ENCODE measurements at places on chromosomes 3 and 15.

DNA sequence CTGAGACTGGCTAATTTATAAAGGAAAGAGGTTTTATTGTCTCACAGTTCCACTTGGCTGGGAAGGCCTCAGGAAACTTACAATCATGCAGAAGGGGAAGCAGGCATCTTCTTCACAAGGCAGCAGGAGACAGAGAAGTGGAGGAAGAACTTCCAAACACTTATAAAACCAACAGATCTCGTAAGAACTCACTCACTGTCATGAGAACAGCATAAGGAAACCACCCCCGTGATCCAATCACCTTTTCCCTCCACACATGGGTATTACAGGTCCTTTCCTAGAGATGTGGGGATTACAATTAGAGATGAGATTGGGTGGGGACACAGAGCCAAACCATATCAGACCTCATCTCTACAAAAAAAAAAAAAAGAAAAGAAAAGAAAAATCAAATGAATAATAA is 25.7 kb downstream of the CGGBP1 start:
- no peak for DNase-seq

DNA sequence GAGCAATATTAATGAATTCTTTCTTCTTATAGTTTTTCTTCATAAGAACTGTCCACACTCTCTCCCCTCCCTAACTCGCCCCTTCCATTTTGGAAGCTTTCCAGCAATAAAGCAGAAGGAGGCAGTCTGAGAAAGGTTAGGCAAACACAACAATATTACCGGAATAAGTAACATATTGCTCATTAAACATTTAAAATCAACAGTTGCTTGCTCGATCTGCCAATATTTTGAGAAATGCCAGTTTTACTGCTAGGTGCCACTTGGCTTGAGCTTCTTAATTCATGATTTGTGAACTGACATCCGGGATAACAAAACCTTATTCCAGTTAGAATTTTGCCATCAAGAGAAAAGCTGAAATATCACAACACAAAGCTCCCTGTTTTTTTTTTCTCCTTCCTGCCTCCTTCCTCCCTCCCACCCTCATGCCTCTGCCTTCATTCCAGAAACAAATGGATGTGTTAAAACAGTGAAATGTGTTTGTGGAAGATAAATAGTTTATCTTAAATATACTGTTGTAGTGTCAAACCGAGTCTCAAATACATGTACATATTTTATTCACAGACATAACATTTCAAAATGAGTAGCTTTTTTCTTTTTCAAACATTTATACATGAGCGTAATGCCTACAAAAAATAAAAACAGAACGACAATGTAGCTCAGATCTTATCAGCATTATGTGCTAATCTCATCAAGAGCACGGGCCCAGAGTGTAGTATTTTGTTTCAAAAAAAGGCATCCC is 253.7 kb downstream of the GAP43 start:
- no peak for DNase-seq

DNA sequence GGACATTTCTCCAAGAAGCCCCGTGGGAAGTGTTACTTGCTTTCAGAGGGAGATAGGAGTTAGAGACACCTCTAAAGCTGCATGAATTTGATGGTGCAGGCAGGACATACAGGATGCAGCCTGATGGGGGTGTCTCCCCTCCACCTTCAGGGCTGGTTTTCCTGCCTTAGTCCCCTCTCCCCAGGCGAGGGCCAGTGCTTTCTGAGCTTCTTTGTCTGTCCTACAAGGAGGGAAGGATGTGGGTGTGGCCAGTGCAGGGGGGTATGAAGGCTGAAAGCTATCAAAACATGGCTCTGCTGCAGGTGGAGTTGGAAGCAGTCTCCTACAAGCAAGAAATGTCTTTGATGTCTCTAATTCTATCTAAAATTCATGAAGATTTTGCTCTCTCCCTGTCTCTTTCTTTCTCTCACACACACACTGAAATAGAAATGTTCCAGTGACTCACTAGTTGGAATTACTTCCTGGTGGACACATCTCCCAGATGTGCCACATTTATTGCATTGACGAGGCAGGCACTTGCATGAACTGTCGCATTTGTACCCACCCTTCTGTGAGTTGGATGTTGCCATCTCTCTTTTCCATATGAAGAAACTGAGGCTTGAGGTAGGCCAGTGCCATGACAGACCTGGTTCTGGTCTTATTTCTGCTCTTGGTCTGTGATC is 13.9 kb upstream of the PODXL2 start:
- DNase-seq, result no peak

- no peak for DNase-seq
Observed at GRCh38 chr3:58325525-58325992, 7.1 kb upstream of the PXK start.

DNA sequence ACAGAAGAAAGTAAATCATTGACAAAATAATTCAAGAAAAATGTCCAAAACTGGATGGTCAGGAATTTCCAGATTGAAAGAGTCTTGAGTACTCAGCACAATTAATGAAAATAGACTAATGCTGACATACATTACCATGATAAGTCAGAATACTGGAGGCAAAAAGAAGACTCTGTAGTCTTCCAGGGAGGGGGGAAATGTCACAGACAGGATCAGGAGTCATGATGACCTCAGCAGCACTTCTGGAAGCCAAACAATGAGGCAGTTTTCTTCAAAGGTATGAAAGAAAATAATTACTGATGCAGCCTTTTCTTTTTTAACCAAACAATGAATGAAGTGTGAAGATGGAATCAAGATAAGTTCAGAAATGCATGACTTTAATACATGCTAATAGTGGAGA is 30.1 kb upstream of the SLC22A13 start:
- no peak for DNase-seq

- DNase-seq, result no peak
Observed at GRCh38 chr3:146160964-146161662, at the start of gene PLOD2. Gene PLOD2 (minus strand): TSS chr3:146161184. CDS start chr3:146160989, 195 bp downstream.

GRCh38 chr15:47184003-47184907 is 533.0 kb upstream of the SEMA6D start:
- DNase-seq, result no peak

GRCh38 chr3:37135561-37135960 is 38.8 kb downstream of the LRRFIP2 start:
- DNase-seq, result no peak

Measured in stimulated activated naive CD4-positive, alpha-beta T cell treated with Interleukin-2 at 50 U/mL for 16 hours (primary cell).